ENCODE measurements at places on chromosomes 7 and 10.

GRCh38 chr7:94043299-94043698 lies 39.1 kb upstream of the BET1 start:
- no peak for DNase-seq

GRCh38 chr10:11168423-11169090 lies 150.9 kb downstream of the CELF2 start:
- DNase-seq = no peak

DNA sequence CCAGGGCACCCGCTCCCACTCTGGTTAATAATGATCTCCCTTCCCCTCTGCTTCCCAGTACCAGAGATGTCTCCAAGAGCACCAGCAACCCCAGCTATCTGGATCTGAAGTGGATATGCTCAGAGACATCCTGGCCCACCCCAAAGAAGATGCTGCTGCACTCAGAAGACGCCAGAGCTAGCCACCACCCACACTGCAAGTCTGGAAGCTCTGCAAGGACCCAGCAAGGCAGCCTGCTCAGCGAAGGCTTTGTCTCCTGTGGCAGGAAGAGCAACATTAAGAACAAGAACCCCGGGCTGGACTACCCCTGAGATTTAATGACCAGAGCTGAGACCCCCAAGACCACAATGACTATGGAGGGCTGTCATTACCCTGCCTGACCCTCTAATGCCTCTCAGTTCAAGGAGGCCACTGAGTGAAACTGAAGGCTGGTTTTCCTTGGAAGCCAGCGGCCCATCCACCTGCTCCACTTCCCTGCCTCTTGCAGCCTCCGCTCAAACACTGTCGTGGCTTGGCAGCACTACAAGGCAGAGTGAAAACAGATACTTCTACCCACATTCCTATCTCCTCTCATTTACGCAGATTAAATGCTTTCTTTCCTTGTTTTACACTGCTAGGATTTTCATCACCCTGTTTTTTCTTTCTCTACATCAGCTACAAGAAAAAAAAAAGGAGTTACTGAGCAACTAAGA lies 202.2 kb downstream of the SNX10 start:
- DNase-seq = no peak

DNA sequence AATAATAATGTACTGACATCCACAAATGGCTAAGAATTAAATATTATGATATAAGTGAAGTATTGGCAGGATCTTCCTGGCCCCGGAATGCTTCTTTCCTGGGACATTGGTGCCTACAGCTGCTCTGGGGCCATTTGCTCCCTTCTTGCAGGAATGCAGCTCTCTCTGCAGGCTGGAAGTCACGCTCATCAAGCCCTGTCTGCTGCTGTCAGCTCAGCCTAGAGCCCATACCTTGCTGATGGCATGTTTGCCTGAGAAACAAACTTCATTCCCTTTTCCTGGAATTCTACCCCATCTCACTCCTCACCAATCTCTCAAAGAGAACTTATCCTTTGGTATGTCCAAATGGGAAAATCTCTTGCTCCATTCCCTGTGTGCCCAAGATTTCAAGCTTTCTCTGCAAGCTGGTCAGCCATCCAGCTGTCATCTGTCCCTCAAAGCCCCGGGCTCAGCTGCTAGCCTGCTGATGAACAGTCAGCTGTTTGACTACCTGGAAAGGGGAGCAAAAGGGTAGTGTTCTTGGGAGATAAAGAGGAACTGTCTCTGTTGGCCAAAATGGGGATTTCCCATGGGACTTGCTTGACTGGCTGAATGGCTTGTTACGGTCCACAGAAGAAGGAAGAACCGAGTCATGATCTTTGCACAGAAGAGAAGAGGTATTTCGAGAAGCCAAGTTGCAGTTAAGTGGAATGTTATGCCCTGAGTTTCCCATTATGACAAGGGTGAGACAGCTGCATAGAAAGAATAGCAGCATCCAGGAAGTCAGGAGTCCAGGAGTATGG lies 12.0 kb upstream of the RASSF4 start:
- DNase-seq = no peak

- no peak for DNase-seq
Observed at GRCh38 chr7:101108961-101109360, 17.9 kb upstream of the SERPINE1 start.

GRCh38 chr10:116080553-116080952 lies 192.5 kb downstream of the GFRA1 start:
- no peak for DNase-seq

- DNase-seq = no peak
Observed at GRCh38 chr10:102738692-102739121, 5.0 kb upstream of the WBP1L start.

DNA sequence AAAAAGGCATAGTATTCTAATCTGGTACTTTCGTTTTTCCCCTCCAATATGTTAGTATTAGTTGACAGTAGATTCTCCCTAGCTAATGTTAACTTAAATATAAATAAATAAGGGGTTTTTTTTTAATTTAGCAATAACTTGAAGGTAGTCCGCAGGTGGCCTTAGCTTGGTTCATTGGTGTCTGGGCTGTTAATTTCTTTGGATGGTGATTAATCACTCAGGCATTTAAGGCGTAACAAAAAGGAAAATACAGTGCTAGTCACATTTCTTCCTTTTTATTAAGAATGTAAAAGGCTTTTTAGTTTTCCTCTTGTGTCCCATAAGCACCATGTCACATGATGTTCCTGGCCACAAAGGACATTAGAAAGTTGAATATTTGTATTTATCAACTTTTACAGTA lies 161.0 kb upstream of the POT1 start:
- no peak for DNase-seq

GRCh38 chr7:44229546-44230105 lies 28.8 kb downstream of the YKT6 start:
- no peak for DNase-seq

- no peak for DNase-seq
Observed at GRCh38 chr7:78090616-78091015, 292.0 kb downstream of the PHTF2 start.
